ENCODE measurements at places on chromosomes 1 and 21.

- no peak for DNase-seq
These were observed 104.8 kb downstream of the OMA1 start for GRCh38 chr1:58441699-58442098.

DNA sequence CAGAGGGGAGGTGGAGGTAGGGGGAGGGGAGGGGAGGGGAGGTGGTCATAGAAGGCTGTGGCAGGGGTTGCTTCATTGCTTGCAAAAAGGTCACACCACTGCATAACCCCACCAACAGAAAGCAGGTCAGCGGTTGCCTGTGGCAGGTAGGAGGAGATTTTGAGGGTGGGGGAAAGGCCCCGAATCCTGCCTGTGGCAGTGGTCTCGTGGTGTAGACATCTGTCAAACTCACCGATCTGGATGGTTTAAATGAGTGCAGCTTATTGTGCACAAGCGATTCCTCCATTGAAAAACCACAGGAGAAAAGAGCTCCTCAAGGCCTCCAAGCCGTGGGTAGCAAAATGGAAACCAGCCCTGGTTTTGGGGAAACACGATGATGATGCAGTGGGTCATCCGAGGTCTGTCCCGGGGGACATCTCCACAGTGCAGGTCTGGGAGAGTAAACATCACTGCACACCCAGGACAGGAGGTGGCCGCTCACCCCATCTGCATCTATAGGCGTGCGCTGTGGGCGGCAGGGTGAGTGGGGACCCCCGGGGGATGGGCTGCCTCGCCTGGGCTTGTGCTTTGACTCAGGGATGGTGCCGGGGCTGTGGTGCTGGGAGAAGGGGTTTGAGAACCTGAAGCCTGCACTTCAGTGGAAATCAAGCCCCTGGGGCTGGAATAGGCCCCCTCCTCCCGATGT is 112.3 kb downstream of the CRYAA start:
- DNase-seq, result no peak

DNA sequence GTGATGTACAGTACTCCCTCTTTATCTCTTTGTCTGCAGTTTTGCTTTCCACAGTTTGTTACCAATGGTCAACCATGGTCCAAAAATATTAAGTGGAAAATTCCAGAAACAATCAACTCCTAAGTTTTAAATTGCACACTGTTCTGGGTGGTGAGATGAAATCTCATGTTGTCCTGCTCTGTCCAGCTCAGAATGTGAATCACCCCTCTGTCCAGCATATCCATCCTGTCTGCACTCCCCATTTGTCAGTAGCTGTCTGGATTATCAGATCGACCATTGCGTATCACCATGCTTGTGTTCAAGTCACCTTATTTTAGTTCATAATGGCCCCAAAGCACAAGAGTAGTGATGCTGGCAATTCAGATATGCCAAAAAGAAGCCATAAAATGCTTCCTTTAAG is 118.2 kb upstream of the PDE4B start:
- no peak for DNase-seq

- no peak for DNase-seq
These were observed 54.2 kb downstream of the MIGA1 start for GRCh38 chr1:77833521-77834100.

DNA sequence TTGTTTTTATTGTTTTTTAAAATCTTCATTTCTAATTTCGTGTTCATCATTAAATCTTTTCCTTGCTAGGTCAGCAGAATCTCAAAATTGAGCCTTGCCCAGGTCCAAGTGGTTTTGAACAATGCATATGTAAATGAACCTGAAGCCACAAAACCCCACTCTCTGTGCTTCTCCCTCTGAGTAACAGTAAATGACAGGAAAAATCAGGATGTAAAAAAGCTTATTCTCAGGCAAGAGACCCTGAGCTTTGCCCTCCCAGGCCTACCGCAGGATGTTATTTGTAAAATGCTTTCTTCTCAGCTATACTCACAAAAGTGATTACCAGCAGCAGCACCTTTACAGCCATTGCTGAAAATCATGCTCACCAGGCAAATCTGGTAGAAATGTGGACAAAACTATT is 47.6 kb downstream of the TYW3 start:
- no peak for DNase-seq

Data from pulmonary artery endothelial cell (primary cell).